ENCODE measurements at places on chromosomes 2 and 18.

DNA sequence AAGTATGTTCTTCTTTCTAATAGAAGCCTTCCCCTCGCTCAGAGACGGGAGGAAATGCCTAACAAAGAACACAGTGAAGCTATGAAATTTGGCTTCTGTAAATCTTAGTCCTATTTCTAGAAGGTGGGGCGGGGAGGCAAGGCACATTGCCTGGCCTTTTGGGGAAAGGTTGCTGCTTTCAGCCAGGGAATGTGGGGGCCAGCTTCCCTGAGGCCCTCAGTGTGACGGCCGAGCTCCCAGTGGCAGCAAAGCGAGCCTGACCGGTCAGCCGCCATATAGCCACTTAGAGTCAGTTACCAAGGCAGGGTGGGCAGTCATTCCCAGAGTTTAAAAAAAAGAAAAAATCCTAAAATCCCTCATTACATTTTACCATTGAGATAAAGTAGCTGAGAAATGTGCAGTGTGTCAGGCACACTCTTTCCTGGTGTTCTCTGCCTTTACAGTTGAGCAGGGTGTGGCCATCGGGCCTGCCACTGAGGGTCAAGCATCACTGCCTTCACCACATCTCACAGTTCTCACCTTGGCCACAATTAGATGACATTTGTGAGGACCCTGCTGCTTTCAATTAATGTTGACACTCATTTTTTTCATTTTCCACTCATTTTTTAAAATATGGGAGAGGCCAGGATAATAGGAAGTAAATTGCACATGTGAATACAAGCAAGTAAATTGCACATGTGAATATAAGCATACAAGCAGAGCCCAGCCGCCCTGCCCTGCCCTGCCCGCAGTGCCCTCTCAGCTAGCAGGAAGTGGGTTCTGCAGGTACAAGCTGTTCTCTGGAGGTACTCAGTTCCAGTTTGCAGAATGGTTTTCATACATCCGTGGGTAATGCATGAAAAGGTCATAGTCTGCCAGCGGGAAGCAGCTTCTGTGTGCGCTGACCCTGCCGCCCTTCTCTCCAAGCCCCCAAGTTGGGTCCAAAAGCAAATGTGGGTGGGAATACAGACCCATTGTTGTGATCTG is 76.9 kb downstream of the WDSUB1 start:
- no peak for DNase-seq

GRCh38 chr2:3725002-3725401 is 21.6 kb downstream of the DCDC2C start:
- DNase-seq = no peak

DNA sequence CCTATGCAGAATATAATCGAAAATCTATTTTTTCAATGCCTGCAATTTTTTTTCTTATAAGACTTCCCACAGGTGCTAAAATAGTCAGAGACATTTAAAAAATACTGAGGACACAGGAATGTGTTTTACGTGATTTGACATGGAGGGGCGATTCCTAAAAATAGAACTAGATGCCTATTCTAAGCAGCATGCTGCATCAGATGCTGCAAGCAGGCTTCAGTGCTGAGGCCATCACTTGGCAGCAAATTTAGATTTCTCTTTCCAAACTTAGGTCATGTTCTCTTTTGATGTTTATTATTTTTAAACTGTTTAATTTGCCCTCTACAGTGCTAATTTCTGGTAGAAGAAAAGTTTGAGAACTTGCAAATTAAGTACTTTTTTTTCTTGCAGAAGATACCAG is 43.7 kb upstream of the NCK2 start:
- DNase-seq = no peak

DNA sequence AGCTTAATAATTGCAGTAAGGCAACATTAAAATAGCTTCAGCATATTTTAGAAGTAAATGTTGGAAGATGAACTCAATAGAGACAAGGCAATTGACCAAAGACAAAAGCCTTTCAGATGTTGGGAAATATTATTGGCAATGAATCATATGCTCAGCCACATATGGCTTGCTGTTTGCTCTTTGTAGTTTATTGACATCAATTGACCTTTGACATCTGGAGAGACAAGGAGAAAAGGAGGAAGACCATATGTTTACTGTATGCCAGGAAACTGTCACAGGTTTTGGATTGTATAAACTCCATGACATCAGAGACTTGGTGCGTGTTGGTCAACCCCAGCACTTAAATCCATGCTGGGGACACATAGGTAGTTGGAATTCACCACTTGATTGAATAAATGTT is 60.6 kb upstream of the SLC16A14 start:
- no peak for DNase-seq

- no peak for DNase-seq
Observed at GRCh38 chr2:38875227-38875575, 533 bp downstream of the DHX57 start.

- peak; percentile 48 for DNase-seq
Observed at GRCh38 chr18:41378598-41378997, 576.4 kb upstream of the PIK3C3 start.

DNA sequence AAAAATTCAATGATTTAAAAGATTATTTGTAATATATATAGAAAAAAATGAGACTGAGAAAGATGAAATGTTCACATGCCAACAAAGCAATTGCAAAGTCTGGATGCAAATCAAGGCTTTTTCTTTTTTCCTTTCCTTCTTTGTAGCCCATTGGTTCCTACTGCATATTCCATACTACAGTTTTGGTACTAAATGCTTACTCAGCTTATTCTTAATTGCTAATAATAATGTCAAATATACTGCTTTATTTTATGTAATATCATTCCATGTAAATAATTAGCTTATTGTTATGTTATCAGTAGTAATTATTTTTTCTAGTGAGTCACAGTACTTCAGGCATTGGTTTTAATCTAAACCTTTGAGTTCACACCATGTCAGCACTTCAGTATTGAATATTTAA is 407.4 kb upstream of the LRRTM1 start:
- no peak for DNase-seq

DNA sequence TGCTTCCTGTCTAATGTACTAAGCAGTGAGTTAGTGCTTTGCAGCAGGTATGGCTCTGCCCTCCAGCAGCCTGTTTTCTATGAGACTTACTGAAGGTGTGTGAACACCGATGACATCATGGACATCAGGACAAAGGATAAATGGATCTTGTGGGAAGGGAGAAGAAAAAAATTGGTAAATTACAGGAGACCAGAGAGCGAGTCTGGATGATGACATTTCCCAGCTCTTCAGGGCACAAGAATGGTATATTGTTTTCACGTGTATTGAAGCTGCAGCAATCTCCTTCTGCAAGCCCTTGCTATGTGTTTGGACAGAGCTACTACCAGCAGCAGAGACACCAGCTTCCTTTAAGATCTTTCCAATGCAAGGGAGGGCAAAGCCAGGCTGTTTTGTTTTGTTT is 47.2 kb downstream of the DCC start:
- DNase-seq = no peak

- no peak for DNase-seq
Observed at GRCh38 chr2:2719015-2719414, 387.9 kb upstream of the MYT1L start.

DNA sequence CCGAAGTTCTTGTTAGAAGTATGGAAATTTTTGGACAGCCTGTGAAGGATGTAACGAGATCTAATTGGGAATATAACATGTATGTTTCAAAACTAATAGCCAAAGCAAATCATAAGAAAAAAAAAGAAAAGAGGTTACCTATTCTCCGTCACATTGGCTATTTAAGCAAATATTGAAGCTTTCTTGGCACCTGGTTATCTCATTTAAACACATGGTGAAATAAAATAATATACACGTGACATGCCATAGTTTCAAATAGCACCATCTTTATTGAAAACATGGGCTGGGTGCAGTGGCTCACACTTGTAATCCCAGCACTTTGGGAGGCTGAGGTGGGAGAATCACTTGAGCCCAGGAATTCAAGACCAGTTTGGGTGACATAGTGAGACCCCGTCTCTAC is 56.7 kb downstream of the ZEB2 start:
- DNase-seq = no peak

DNA sequence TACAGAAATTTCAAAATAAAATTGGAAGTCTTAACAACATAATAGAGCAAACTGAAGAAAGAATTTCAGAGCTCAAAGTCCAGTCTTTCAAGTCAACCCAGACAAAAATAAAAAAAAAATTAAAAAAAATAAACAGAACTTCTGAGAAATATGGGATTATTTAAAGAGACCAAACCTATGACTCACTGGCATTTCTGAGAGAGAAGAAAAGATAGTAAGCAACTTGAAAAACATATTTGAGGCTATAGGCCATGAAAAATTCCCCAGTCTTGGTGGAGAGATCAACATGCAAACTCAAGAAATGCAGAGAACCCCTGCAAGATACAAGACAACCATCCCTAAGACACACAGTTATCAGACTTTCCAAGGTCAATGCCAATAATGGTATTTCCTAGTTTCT is 167.4 kb downstream of the RNF144A start:
- no peak for DNase-seq

GRCh38 chr2:225072444-225072843 is 30.2 kb upstream of the DOCK10 start:
- DNase-seq = no peak

DNA sequence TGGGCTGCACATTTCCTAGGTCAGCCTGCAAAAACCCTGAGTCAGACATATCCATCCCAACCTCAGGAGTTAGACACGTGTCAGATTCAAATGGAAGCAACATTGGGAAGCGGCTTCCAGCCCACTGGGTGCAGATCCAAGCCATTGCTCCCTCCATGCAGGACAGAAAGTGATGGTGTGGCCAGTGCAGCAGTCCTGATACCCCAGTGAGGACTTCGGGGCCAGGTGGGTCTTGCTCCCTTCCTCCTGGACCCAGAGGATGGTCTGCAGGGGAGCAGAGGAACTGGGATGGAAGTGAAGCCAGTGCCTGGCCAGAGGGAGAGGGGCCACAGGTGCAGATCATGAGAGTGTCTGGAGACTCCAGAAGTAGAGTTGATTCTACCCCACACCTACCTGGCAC is 252.0 kb downstream of the FAM210A start:
- no peak for DNase-seq

DNA sequence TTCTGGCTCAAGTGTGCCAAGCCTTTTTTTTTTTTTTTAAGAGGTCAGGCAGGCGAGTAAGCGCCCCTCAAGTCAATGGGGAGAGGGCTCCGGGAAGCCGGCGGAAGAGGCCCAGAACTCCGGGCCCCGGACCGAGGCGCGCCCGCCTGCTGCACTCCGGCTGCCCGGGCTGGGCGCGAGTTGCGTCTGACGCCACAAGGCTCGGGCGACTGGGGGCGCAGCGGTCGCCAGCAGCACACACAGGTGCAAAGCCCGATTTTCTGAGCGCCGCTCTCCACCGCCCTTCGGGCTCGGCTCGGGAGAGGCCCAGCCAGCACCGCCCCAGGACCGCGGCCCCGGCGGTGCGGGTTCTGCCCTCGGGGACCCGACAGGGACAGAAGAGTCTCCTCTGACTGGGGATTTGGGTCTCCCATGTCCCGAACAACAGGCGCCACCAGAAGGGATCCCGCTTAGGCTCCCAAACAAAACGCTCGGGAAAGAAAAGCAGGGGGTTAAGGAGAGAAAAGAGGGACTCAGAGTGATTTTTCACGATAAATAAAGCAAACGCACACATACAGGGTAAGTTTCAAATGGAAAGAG is 787 bp downstream of the ERBB4 start:
- DNase-seq = peak; percentile 28

GRCh38 chr2:25073025-25073424 is 31.1 kb downstream of the EFR3B start:
- no peak for DNase-seq

GRCh38 chr18:42268798-42269197 is 313.8 kb downstream of the PIK3C3 start:
- no peak for DNase-seq

DNA sequence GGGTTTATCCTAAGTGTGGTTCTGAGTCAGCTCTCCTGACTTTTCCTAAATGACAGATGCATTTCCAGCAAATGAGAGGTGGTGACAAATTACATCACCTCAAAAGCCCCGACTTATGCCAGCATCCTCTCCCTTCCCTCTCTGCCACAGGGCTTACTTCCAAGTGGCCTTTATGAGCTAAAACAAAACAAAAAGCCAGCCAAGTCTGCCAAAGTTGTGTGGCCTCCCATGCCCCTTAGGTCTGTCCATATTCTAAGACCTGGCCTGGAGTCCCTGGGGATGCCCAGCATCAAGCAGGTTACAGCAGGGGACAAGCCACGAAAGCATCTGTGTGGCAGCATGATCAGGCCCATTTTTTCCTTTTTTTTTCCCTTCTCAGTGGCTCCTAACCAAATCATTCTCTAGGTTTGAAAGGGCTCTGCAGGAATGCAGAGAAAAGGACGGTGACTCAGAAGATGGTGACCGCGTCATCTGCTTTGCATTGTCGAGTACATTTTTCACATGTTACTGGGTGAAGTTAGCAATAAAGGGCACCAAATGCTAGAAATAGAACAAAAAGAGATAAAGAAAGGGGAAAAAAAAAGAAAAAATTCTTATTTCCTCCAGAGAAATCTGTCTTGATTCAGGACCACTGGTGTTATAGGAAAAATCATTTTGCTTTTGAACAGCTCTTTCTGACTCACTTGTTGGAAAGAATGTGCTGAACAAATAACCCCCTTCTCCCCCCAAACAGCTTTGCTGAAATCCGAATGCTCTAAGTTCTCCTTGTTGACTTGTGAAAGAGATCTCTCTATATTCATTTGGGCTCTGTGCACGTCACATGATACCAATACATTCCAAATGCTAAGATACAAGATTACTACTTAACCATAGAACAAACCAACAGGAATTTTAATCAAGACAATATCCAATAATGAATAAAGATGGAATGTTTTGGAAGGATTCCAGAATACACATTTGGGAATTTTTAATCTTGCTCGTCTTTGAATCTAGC is 178.7 kb downstream of the EN1 start:
- no peak for DNase-seq

- no peak for DNase-seq
Observed at GRCh38 chr2:170598067-170598395, 117.1 kb upstream of the SP5 start.

GRCh38 chr2:215020283-215020682 is 118.1 kb downstream of the ABCA12 start:
- no peak for DNase-seq

GRCh38 chr2:77270433-77270832 is 251.7 kb downstream of the LRRTM4 start:
- no peak for DNase-seq

All from Ammon's horn (tissue), 1 donor.